Parietal lobe (tissue), 2 donors: ENCODE measurements at places on chromosomes 7 and 10. TPM values are rescaled to one million over a fixed set of nuclear protein-coding genes. Genes with fewer than 3 reads are reported as not detected.

Gene ZCWPW1
- 2.2 TPM for total RNA-seq

Gene ZP3
- total RNA-seq = 0.94 TPM

Gene TMEM140
- total RNA-seq = not detected

Gene NXPH1
- 33.5 TPM for total RNA-seq

Gene NUPR2
- not detected for total RNA-seq

Gene NSUN5
- total RNA-seq = 15.7 TPM

Gene BLNK
- 1.3 TPM for total RNA-seq

Gene DTX2
- 5.6 TPM for total RNA-seq

Gene ASZ1
- not detected for total RNA-seq

Gene STEAP4
- total RNA-seq = 0.31 TPM

Gene TRIL
- total RNA-seq = 8.8 TPM

Gene SP4
- total RNA-seq = 84.5 TPM

Gene FAS
- 1.9 TPM for total RNA-seq

Gene CALU
- 49.5 TPM for total RNA-seq

Gene HYAL4
- total RNA-seq = not detected
